G401 (cell line): ENCODE measurements at places on chromosomes 3 and 15. TPM values are rescaled to one million over a fixed set of nuclear protein-coding genes. Genes with fewer than 3 reads are reported as not detected.

Gene KBTBD8
- total RNA-seq: 9.8 and 19.1 TPM in 2 replicates

DNA sequence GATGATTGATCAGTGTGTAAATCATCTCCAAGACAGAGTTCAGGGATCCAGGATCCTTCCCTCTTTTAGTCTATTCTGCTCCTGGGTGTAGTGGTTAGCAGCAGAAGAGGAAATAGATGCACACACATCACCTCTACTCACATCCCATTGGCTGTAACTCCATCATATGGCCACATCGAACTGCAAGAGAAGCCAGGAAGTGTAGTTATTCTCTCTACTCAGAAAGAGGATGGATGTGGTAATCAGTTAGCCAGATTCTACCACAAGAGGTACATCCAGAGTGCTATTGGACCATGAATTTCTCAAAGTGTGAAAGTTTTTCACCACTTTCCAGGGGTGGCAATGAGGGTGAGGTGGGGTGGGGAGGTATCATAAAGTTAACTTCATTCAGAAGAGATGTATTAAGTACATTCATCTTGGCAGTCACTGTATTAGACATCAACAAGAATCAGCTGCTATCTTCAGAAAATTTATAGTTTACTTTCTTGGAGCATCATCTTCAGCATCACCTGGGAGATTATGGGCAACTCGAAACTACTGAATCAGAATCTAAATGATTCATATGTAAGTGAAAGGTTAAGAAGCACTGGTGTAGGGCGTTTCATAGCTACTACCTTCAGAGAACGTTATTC, 60.6 kb upstream of the GAP43 start:
- no peak for DNase-seq

Gene CCR9
- total RNA-seq: not detected in 2 replicates

DNA sequence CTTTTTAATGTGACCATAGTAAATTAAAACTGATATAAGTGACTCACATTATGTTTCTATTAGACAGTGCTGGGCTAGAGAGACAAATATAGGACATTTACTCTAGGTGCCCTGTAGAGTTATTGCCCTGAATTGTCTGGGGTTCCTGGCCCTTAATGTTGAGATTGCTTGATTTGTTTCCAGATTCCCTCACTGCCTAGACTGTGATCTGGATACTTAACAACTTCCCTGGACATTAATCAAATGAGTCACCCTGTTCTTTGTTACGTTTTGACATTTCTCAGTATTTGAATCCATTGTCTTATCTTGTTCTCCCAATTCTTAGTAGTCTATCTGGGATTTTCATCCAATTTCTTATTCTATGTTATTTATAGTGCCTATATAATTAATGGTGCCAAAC, 65.8 kb downstream of the DTWD1 start:
- no peak for DNase-seq

DNA sequence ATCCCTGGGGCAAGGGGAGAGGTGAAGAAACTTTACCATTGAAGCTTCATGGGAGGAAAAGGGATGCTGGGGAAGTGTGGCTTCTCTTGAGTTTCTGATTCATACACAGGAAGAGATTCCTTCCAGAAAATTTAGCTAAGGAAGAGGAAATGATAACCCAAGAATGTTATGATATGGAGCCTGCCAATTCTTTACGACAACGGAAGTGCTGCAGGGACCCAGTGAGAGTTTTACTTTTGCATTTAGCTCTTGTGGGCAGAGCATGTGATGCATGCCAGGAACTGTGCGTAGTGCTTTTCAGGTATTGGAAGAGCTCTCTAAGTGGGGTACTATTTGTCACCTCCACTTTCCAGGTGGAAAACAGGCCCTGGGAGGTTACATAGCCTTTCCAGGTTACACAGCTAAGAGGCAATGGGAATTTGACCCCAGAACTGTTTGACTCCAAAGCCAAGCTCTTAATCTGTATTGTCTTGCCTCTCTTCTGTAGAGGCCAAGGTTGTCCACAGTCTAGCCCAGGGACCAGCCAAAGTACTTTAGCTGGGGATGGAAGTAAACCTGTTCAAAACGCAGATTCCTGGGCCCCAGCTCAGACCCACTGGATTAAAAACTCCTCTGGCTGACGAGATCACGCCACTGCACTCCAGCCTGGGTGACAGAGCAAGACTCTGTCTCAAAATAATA, 23.0 kb downstream of the CMTM7 start:
- no peak for DNase-seq

Gene LSMEM2
- 1.6 TPM in 1 of 2 replicates, not detected in the other for total RNA-seq

GRCh38 chr3:190366133-190366532, 21.8 kb upstream of the CLDN16 start:
- no peak for DNase-seq

Gene RASGRF1
- 0.12 and 1.6 TPM in 2 replicates for total RNA-seq

GRCh38 chr3:119974656-119975055, 119.6 kb downstream of the GSK3B start:
- no peak for DNase-seq

GRCh38 chr3:27322634-27323033, 46.5 kb downstream of the NEK10 start:
- DNase-seq: no peak

GRCh38 chr15:92656089-92656488, 514 bp upstream of the FAM174B start:
- no peak for DNase-seq

GRCh38 chr15:91936182-91936775, 82.8 kb downstream of the SLCO3A1 start:
- no peak for DNase-seq

GRCh38 chr15:74995779-74996765, 709 bp downstream of the SCAMP5 start:
- DNase-seq: peak; percentile 84

Gene ISLR2
- total RNA-seq: not detected in 2 replicates

DNA sequence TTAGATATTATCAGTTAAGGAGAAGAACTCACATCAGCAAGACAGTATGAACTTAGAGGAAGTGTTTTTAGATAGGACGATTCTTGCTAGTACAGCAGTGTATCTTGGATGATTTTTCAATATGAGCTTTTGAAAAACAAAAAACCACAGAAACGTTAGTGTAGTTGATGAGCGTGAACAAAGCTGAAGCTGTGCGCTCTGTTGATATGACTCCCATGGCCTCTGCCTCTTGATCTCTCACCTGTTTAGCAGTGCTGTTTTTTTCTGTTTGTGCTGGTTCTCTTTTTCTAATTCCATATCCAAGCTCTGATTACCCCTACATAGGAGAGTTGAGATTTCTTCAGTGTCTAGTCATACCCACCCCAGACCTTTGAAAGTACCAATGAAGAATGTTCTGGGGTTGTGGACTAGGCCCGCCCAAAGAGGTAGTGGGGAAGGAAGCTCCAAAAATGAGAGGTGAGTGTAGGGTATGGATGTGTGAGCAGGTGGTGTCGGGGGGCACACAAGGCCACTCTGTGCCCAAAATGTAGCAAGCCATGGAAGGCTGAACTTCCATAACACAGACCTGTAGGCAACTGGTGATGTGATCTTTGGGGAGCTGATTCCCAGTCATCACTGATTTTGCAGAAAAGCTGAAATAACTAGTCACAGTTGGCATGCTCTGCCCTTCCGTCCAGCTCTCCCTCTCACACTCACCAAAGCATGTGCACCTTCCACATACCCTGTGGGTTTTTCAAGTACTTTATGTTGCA, 20.0 kb upstream of the CMTM7 start:
- no peak for DNase-seq

Gene UNC13C
- not detected in 2 replicates for total RNA-seq

DNA sequence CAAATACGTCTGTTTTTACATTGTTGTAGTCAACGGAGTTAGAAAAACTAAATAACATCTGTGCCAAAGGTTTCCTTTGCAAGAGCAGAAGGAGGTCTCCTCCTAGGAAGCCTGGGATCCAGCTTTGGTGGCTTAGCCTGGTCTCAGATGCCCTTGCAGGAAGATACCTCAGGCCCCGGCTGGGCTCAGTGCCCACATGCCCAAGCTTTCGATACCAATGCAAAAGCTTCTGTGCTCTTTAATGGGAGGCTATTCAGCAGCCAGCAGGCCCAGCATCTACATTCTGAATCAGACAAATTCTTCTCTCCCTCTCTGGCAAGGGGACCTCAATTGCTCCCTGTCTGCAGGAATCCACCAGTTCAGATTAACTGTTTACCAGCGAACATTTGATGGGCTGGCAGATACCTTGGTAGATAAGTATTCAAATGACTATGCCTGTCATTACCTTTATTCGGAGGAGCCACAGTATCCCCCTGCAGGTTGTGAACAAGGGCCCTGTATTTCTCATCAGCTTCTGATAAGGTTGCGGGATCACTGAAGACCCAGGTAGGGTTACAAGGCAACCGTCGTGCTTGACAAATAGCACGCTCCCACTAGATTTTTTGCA, 180.1 kb upstream of the KBTBD8 start:
- DNase-seq: no peak

GRCh38 chr15:99312228-99312627, 60.9 kb downstream of the LRRC28 start:
- no peak for DNase-seq

Gene RASGRP1
- total RNA-seq: not detected in 2 replicates

Gene CA12
- total RNA-seq: 3.8 and 7.9 TPM in 2 replicates

GRCh38 chr3:140898340-140899180, 43.1 kb upstream of the SLC25A36 start:
- DNase-seq: peak; percentile 62

GRCh38 chr3:4972652-4973643, 6.3 kb upstream of the BHLHE40 start:
- no peak for DNase-seq

- DNase-seq: no peak
Observed at GRCh38 chr3:64398476-64398875, 173.2 kb upstream of the PRICKLE2 start.

DNA sequence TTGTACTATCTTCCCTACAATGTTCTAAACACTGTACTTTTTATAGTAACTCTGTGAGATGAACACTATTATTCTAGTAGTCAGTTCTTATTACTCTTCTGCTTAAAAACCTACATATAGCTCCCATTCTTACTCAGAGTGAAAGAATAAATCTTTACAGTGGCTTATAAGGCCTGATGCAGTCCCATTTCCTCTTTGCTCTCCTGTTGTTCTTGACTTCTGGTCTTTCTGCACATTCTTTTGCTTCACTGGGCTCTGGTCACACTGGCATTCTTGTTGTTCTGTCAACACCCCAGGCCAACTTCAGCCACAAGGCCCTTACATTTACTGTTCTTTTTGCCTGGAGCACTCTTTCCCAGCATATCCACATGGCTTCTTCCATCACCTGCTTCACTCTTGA, 58.2 kb upstream of the TP63 start:
- DNase-seq: no peak

DNA sequence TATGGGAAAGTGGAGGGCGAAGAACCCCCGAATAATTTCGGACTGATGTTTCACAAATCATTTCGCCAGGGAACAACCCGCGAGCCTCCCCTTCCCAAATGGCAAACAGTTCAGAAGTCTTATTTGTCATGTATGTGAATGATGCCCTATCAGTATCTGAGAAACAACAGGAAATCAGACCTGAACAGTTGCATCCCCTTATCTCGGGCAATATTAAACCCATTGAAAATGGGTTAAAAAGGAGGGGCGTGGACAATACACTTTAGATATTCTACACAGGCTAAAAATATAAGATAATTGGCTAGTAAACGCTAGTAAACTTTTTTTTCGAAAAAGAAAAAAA, 1003.3 kb upstream of the NR2F2 start:
- DNase-seq: no peak

GRCh38 chr3:59499000-59499399, 449.2 kb upstream of the CFAP20DC start:
- no peak for DNase-seq

Gene MTHFS
- total RNA-seq: 83.6 and 92.9 TPM in 2 replicates

DNA sequence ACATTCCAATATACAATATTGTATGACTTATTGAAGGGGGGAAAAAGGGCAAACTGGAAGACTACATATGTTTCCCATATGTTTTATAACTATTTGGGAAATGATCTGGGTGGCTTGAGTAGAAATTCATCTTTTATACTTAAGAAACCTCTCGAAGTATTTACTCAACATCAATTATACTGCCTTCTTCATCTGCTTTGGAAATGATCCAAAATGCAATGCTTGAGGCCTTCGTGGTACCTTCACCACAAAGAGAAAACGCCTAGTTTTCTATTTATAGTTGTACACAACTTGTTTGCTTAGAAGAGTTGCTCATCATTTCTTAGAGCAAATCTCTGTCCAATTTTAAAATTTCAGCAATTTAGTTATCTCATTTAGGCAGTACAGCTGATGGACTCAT, 18.8 kb downstream of the ACKR4 start:
- DNase-seq: no peak

Gene SLC15A2
- 0.07 TPM in 1 of 2 replicates, not detected in the other for total RNA-seq

GRCh38 chr3:67034371-67034770, 36.3 kb downstream of the KBTBD8 start:
- no peak for DNase-seq

- DNase-seq: no peak
Observed at GRCh38 chr3:98095882-98096281, 8.9 kb downstream of the OR5AC2 start.

- no peak for DNase-seq
Observed at GRCh38 chr3:150005243-150006112, 34.8 kb upstream of the PFN2 start.

GRCh38 chr3:94063496-94064119, 747 bp downstream of the NSUN3 start:
- no peak for DNase-seq

DNA sequence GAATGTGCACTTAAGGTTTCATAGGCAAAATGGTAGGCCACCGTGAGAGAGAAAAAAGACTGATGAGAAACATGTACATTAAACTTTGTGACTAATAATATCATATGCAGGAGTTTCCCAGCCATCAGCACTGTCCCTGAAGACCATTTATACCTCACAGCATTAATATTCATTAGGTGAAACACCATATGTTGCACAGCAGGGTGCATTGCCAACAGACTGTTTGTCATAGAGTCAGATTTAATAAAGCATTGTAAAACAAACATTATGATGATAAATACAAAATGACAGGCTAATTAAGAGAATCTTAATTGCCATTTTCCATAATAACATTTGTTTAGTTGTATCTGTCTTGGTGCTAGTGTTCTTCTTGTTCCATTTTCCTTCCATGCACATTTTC, 578.3 kb downstream of the EPHA3 start:
- no peak for DNase-seq

- DNase-seq: no peak
Observed at GRCh38 chr15:57947781-57948180, 117.7 kb downstream of the ALDH1A2 start.
